ENCODE measurements at places on chromosomes 4 and X. TPM values are rescaled to one million over a fixed set of nuclear protein-coding genes. Genes with fewer than 3 reads are reported as not detected.

The SULT1E1 gene
- not detected for total RNA-seq

The LRRC66 gene
- total RNA-seq, result 0.29 TPM

- no peak for DNase-seq
These were observed 47.3 kb upstream of the NSG1 start for GRCh38 chr4:4339504-4340085.

DNA sequence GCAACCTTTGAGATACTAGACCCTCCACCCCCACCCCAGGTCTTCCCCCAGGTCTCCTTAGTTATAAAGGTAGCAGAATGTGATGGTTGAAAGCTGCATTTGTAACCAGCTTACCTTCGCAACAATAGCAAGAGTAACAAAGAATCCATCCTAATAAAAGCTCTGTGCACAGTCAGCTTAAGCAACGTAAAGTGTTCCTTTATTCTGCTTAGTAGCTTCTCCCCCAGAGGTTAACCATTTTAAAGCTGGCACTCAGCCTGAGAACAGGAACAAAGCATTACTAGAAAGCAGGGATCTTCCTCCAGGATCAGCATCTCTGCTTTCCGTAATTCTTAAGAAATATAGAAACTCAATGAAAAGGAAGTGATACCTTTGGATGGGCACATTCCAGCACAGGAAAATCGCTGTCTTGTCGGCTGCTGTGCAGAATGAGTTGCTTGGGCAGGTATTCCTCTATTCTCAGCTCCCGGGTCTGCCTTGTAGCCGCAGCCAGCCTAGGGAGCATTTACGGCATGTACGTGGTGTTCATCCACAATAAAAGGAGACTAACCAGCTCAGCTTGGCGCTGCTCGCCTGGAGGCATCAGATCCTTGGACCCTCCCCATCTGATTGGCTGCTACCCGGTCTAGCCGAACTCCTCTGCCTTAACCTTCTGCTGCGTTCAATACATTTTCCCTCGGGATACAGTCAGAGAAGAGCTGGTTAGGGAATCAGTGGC, 113.0 kb upstream of the TLR3 start:
- no peak for DNase-seq

DNA sequence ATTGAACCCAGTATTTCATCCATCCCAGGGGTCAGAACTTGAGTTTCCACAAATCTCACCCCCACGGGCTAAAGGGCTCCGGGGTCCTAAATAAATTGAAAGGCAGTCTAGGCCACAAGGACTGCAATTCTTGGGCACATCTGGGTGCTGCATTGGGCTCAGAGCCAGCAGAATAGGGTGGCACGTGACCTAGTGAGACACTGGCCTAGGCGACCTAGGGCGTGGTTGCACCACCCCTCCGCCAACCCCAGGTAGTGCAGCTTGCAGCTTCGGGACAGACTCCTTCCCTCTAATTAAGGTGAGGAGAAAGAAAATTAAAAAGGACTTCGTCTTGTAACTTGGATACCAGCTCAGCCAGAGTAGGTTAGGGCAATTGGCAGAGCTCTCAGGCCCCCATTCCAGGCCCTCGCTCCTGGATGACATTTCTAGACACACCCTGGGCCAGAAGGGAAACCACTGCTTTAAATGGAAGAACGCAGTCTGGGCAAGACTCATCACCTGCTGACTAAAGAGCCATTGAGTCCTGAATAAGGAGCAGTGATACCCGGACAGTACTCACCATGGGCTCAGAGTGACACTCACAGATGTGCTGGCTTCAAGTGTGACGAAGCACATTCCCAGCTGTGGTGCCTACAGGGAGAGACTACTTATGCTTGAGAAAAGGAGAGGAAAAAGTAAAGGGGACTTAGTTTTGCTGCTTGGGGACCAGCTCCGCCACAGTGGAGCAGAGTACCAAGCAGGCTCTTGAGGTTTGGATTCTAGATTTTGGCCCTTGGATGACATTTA, 735.4 kb downstream of the FSTL5 start:
- DNase-seq, result no peak

The UGDH gene
- 141 TPM for total RNA-seq

GRCh38 chrX:44971674-44972073, 98.7 kb downstream of the KDM6A start:
- no peak for DNase-seq

The OTUD6A gene
- not detected for total RNA-seq

DNA sequence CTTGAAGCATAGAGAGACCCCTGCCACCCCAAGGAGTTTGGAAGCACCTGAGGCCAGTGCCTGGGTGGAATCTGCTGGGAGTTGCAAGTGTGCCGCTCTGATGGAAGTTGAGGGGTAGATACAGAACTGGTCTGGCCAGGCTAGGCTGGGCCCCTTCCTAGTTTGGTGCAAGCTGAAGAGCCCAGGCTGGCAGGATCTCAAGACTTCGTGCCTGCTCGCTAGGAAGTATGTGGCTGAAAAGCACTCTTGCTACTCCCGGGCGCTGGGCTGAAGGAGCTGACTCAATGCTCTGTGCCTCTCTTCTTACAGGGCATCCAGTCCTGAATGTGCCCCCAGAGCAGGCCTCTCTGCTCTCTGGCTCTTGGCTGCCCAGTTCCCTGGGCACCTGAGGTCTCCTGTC, 51.7 kb upstream of the PJA1 start:
- DNase-seq, result no peak

- no peak for DNase-seq
These were observed 135.4 kb upstream of the NKX1-1 start for GRCh38 chr4:1541449-1542225.

The VCX3B gene
- not detected for total RNA-seq

- no peak for DNase-seq
These were observed 381.0 kb upstream of the BOD1L1 start for GRCh38 chr4:14008494-14008893.

GRCh38 chr4:23114538-23114937, 421.8 kb downstream of the GBA3 start:
- DNase-seq, result no peak

The PKD2 gene
- total RNA-seq, result 27.9 TPM

- peak; percentile 59 for DNase-seq
These were observed 908 bp upstream of the TLR6 start for GRCh38 chr4:38857354-38858096.

DNA sequence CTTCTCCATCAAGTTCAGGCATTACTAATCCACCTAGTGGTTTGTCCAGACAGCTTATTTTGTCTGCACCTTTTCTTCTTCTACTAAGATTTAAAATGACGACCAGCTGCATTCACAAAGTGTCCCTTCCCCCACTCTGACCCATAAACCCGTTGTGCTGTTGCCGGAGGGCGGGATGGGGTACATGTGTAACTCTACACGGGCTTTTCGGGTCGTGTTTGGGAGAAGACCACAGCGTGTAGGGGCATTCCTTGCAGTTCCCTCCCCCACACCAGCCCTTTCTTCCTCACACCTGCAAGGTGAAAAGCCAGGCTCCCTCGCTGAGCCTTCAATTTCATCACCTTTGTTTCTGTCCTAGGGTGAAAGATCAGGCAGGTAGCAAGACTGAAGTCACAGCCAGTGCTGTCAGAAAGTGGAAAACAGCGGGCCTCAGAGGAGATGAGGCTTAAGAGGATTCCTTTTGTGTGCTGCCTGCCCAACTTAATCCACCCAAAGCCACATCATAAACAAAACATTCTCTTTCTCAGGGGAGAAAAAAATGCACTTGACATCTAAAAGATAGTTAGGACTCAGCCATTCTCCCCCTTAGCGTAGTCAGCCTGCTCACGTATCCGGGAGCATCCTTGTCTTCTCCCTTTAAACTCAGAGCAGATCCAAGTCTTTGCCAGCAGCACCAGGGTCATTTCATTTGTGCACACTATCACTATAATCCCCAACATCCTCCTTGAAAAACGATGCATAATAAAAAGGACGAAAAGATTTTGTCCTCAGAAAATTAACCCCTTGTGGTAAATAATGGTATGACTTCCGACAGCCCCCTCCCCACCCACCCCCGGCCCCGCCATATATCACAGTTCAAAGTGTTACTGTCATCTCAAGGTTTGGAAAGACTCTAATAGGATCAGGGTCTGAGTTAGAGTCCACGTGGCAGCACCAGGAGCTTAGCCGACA, 599.0 kb downstream of the RAB28 start:
- DNase-seq, result no peak

DNA sequence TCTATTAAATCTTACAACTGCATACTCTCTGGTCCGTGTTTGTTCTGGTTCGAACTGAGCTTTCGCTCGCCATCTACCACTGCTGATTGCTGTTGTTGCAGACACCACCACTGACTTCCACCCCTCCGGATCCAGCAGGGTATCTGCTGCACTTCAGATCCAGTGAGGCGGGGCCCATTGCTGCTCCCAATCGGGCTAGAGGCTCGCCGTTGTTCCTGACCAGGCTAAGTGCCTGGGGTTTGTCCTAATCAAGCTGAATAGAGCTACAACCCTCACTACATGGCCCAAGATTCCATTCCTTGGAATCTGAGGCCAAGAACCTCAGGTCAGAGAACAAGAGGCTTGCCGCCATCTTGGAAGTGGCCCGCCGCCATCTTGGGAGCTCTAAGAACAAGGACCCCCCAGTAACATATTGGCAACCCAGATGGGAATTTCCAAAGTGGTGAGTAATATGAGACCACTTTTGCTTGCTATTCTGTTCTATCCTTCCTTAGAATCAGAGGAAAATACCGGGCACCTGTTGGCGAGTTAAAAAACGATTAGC, 43.3 kb downstream of the ENOPH1 start:
- DNase-seq, result peak; percentile 45

GRCh38 chr4:110198435-110199416, at the start of gene ELOVL6:
ELOVL6 (minus strand) TSS chr4:110198615; CDS start chr4:110198335, 280 bp downstream.
- peak; percentile 95 for DNase-seq

GRCh38 chr4:55947912-55948725, 626 bp upstream of the CEP135 start:
- no peak for DNase-seq

DNA sequence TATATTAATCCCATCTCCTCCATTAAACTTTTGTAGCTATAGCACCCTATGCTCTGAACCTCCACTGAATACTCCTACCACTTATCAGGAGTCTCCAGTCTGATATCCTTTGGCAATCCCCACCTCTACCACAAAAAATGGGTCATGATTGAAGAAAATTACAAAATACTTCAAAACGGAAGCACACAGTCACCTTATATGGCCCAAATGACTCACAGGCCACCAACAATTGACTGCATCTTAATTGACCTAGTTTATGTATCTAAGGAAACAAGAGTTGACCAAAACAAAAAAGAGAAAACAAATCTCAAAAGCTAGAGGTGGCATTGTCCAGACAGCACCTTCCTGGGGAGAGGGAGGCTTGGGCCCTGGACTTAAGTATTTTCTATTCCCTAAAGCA, 120.0 kb upstream of the DIAPH2 start:
- DNase-seq, result no peak

DNA sequence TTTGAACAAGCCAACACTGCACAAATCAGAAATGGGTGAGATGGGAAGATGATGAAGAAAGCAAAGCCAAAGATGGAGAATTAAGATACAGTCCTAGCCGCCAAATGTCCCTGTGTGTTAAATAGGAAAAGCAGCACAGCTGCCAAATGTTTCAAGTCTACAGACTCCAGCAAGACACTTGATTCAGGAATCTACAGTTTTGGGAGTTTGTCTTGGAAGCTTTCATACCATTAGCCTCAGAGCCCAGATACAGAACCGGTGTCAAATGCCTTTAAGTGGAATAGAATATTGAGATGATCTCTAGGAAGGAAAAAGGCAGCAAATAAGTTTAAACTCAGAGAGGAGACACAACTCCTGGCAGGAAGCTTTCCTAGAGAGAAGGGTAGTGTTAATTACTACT, 30.3 kb downstream of the OPHN1 start:
- DNase-seq, result no peak

GRCh38 chrX:153449368-153450113, 3.7 kb upstream of the TREX2 start:
- DNase-seq, result no peak

- DNase-seq, result no peak
These were observed 1.8 kb downstream of the PCSK1N start for GRCh38 chrX:48833542-48834138.

The TEX13C gene
- not detected for total RNA-seq

DNA sequence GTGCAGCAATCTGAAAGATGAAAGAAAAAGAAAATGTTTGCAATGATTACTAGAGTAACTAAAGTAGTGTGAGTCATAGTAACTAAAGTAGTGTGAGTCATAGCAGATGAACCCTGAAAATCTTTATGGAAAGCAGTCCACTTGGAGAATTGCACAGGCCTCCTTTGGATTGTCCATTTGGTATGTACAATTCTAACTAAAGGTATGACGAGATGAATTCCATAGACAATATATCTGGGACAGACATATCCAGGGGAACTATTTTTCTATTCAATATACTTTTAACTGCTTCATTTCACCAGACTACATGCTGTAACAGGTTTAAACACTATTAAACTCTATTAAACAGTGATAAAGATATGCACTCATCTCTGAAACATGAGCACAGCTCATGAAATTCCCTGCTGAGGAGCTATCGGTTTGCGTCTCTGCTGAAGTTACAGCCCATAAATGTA, 798.7 kb downstream of the PCDH7 start:
- DNase-seq, result no peak

GRCh38 chrX:102043380-102043779, 82.1 kb upstream of the TCEAL2 start:
- no peak for DNase-seq

The GAGE1 gene
- not detected for total RNA-seq

The TRO gene
- total RNA-seq, result 118 TPM

- DNase-seq, result no peak
These were observed 102.1 kb downstream of the DCK start for GRCh38 chr4:71095545-71095944.

- DNase-seq, result no peak
These were observed 222.7 kb downstream of the CHIC2 start for GRCh38 chr4:53841711-53842110.

GRCh38 chr4:38330321-38330720, 333.7 kb upstream of the KLF3 start:
- DNase-seq, result no peak

DNA sequence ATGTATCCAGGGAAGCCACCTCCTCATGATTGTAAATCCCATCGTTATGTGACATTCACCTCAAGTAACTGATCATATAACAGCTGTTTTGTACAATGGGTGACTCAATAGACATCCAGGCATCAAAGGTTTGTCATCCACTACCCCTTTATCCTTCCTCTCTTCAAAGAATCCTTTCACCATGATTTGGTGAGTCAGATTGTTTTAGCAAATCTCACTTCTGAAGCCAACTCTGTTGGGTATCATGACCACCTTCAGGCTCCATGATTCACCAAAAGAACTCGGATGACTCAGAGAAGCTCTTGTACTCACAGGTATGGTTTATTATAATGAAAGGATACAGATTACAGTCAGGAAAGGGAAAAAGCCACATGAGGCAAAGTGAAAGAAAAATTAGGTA, 132.1 kb downstream of the PWWP3B start:
- no peak for DNase-seq

DNA sequence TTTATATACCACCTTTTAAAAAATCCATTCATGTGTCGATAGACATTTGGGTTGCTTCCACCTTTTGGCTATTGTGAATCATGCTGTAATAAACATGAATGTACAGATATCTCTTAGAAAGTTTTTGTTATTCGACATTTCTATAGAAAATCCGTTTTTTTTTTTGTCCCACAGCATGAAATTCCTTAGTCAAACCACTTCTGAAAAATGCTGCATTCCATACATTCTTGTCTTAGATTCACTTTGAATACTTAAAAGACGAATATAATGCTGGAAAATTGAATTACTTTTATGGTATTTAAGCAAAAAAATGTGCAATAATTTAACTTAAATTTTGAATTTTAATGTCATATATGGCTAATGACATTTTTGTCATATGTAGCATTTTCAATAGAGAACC, 1345.5 kb downstream of the TECRL start:
- no peak for DNase-seq

The FGB gene
- total RNA-seq, result not detected

GRCh38 chr4:89829470-89830138, 7.4 kb downstream of the SNCA start:
- DNase-seq, result no peak

The SSX1 gene
- total RNA-seq, result not detected

GRCh38 chr4:124839786-124840390, 127.4 kb upstream of the ANKRD50 start:
- DNase-seq, result no peak

Data from endodermal cell (in vitro differentiated cells).